RKO (cell line): ENCODE measurements at places on chromosomes 3 and 15.

- DNase-seq: no peak
These were observed 124.8 kb upstream of the TNIK start for GRCh38 chr3:171585039-171585438.

- no peak for DNase-seq
These were observed 184.0 kb downstream of the EBLN2 start for GRCh38 chr3:73245459-73245858.

GRCh38 chr3:187744169-187745151 lies 808 bp downstream of the BCL6 start:
- DNase-seq: peak; percentile 52

- DNase-seq: peak; percentile 22
These were observed 907 bp downstream of the PLXNA1 start for GRCh38 chr3:126983653-126984390.

DNA sequence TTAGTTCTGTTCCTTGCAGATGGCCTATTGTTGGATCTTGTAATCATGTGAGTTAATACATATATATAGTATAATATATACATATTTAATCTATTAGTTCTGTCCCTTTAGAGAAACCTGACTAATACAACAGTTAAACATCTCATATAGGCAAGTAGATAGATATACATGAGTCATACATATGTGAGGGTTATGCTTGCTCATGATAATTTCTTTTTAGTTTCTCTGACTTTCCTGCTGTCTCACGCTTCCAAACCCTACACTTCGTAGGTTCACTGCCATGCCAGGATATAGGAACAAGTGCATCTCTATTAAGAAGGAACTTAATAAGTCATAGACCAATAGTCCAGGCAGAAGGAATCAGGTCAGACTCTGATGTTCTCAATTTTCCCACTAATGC lies 16.8 kb upstream of the CLDN16 start:
- no peak for DNase-seq

GRCh38 chr3:134366221-134366927 lies 7.9 kb downstream of the AMOTL2 start:
- no peak for DNase-seq

DNA sequence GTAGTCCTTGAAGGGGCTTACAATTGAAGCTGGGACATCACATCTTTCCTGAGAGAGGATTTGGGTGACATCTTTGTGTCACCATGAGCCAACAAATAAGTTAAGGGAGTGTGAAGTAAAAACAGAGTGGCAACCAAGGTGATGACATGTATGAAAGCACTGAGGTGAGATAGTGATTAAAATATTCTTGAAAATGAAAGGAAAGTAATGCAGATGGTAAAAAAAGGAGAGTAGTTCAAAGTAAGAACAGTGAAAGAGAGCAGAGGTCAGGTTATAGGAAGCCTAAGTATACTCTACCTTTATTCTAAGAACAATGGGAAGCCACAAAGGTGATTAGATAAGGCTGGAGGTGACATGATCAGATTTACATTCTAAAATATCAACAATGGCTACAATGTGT lies 486.1 kb downstream of the DIPK2A start:
- no peak for DNase-seq

GRCh38 chr3:194690501-194691372 lies 5.1 kb downstream of the FAM43A start:
- DNase-seq: no peak

GRCh38 chr3:170992854-170993253 lies 33.7 kb downstream of the SLC2A2 start:
- peak; percentile 4 for DNase-seq

GRCh38 chr3:112381673-112382542 lies 49.0 kb downstream of the CD200 start:
- no peak for DNase-seq

- DNase-seq: no peak
These were observed 263.4 kb upstream of the TLE3 start for GRCh38 chr15:70361106-70361505.

DNA sequence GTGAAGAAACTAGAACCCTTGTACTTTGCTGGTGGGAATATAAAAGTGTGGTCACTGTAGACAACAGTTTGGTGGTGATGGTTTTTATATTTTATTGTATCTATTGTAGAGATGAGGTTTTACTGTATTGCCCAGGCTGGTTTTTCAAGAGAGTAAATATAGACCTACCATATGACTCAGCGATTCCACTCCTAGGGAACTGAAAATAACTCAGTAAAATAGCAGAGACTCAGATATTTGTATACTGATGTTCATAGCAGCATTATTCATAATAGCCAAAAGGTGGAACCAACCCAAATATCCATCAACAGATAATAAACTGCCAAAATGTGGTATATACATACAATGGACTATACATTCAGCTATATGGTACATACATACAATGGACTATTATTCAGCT lies 68.8 kb upstream of the IL12A start:
- peak; percentile 8 for DNase-seq

GRCh38 chr3:39205131-39205530 lies 12.7 kb upstream of the XIRP1 start:
- DNase-seq: no peak
